ENCODE measurements at places on chromosomes 3 and 15.

DNA sequence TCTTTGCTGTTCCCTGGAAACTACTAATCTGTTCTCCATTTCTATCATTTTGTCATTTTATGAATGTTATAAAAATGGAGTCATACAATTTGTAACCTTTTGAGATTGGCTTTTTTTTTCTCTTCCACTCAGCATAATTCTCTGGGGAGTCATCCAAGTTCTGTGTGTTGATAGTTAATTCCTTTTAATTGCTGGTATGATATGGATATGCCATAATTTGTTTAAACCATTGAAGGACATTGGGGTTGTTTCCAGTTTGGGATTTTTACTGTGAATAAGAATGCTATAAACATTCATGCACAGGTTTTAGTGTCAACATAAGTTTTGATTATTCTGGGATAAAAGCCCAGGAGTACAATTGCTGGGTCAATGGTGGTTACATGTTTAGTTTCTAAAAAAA is 279.4 kb downstream of the WNT5A start:
- DNase-seq = no peak

GRCh38 chr15:75666823-75667501 is 19.2 kb downstream of the SNX33 start:
- DNase-seq = no peak

DNA sequence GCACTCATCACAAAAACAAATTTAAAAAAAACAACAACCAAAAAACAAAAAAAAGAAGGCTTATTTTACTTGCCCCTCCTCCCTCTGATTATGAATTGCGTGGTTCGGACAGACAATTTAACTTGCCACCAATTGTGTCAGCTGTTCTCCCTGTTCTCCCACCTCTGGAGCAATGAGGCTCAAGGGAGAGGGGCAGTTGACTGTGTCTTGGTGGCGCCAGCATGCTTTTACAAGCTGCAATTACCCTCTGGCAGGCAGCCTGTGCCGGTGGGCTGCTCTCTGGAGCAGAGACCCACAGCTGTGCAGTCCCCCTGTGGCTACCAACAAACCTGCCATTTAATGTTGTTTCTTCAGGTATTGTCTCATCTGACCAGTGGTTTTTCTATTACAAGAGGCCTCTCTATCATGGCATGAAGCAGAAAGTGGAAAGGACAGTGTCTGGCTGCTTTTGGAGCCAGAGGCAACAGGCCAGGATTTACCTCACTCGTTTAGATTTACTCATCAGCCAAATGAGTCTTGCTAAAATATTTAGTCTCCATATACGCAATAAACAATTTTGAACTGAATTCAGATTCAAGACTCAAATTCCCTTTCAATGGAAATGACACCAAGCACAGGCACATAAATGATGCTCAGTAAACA is 192.0 kb upstream of the TPRG1 start:
- no peak for DNase-seq

DNA sequence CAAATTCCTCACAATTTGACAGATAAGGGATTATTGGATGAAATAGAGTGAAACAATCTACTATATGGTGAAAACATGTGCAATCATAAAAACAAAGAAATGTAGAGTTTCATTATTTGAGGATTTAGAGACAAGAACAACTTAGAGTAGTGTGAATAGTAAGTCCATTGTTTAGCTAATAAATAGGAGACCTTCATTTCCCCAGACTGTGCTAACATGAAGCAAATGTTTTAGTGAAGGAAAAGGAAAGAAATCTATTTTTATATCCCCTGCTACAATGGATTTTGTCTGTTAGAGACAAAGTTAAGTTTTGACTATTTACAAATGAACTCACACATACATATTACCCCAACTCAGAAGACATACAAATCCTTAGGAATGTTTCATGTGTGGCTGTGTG is 77.8 kb downstream of the EFL1 start:
- DNase-seq = no peak

DNA sequence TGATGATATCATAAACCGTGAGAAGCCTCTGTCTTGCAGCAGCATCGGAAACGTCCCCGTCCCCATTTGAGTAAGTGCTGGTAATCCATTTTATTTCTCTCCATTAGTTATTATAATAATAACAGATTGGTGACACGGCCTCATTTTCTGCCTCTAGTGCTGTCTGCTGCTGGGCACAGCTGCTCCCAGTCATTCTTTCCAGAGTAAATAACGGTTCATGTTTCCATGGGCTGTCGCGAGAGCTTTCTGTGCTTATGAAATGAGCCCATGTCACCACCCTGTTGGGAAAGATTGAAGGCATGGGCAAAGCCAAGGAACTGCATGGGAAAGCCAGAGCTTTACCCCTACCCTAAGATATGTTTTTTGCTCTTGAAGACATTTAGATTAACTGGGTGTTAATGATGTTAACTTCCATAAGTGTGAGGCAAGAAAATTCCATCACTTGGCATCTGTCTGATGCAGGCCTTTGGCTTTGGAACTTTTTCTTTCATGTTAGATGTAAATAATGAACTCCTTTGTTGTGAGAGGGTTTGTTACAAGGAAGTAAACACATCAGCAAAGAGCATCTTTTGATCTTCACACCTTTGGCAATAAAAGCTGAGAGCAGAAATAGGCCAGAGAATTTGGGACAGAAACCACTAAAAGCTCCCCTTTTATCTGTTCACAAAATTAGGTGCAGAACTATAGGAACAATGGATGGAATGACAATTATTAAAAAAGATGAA is 141.8 kb downstream of the FILIP1L start:
- no peak for DNase-seq

DNA sequence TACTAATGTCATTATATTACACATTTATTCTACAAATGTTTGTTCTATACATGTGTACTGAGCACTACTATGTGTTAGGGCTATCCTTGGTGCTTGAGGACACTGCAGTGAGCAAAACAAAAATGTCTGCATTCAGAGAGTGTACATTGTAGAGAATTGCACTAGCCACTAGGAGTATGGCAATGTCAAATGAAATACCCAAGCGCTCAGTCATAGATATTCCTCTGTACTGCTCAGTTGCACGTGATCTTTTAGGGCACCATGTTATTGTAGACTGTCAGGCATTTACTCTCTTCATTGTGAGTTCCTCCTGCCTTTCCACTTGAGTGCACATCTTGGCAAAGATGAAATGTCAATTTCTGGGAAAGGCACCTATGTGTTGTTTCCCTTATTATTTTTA is 36.8 kb downstream of the FNDC3B start:
- no peak for DNase-seq

- no peak for DNase-seq
Observed at GRCh38 chr15:88391006-88391405, 76.2 kb downstream of the MRPL46 start.

Data from stimulated activated CD4-positive, alpha-beta T cell treated with anti-CD3 and anti-CD28 coated beads, Interleukin-2, amount 100 ng/mL, for 24 hours (primary cell).